Osteoblast (primary cell): ENCODE measurements at places on chromosomes 7 and 10.

- no peak for DNase-seq
Measured at GRCh38 chr10:97686301-97686961, 610 bp downstream of the AVPI1 start.

GRCh38 chr10:8273749-8274148 lies 219.3 kb downstream of the GATA3 start:
- no peak for DNase-seq

- no peak for DNase-seq
Measured at GRCh38 chr7:101591504-101591903, 37.6 kb downstream of the MYL10 start.

- DNase-seq, result no peak
Measured at GRCh38 chr10:70362328-70362727, 20.1 kb downstream of the LRRC20 start.

DNA sequence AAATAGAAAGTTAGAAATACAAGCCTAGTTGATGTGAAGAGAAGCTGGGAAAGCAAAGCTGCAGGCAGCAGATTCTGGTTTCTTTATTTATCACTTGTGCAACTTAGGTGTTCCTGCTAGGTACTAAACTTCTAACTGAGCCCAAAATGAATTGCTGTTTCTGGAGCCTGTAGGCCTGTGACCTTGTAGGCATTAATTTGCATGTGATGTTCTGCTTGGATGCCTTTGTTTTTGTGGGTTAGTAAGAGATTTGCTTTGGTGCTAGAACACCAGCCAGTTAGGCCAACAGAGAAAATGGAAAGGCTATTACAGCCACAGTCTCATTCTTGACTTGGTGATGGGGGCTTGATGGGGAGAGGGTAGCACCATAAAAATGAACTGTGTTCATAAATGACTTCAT lies 370.7 kb downstream of the PPP1R3A start:
- no peak for DNase-seq

- peak; percentile 35 for DNase-seq
Measured at GRCh38 chr10:14022954-14023672, 307.6 kb downstream of the FRMD4A start.

GRCh38 chr10:86375204-86375603 lies 8.6 kb upstream of the GRID1 start:
- peak; percentile 78 for DNase-seq

DNA sequence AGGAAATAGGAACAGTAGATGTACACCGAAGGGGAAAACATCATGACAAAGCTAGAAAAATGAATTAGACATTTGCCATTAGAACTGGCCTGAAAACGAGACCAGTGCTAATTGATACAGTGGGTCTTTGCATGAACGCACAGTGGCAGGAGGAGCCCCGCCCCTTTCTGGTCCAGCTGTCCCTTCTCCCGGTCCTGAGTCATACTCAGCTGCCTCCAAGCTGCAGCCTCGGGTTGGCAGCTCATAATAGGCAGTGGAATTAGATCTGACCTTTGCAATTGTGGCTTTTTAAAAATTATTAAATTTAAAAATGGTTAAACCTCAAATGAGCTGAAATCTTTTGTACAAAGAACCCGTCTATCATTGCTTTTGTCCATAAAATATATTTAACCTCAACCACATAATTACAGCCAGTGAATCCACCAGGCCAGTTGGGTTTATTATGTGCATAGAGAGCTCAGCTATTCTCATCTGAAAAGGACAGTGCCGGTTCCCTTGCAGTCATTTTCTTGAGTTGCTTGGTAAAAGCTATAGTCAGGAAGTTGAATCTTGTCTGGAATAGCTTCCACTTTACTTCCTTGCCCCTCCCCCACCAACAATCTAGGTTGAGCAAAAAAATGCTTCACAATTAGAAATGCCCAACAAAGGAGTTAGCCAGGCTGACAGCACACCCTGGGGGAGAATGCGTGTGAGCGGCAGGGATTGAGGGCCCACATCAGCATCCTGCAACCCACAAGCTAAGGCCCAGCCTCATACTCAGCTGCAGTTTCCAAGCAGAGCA lies 147.1 kb downstream of the BUB3 start:
- peak; percentile 92 for DNase-seq

DNA sequence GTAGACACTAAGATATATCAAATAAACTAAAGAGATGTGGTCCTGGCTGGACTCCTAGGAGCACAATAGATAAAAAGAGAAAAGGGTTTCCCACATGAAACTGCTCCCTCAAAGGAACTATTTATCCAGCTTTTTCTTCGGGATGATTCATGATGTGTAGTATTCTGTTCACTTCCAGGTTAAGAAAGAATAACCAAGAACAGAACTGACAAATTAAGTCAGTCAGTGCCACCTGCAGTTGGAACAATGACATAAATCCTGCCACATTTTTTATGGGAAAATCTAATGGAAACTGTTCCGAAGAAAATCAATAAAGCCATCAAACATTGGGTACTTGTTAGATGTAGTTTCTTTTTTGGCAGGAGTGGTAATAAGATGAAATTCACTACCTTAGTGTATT lies 87.1 kb downstream of the POLR1F start:
- DNase-seq, result peak; percentile 0

DNA sequence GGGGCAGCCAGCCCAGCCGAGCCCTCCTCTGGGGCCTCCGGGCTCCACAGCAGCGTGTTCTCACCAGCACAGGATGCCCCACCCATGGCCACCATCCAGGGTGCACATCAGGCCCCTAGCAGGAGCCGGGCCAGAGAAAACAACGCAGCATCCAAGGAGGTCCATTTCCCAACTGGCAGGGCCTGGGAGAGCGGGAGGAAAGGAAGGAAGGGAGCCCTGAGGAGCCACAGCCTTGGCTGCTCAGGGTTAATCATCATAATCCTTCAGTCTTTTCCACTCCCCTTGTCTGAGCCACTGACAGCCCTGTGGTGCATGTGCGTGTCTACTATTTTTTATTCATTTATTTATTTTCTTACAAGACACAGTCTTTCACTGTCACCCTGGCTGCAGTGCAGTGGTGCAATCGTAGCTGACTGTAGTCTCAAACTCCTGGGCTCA lies 3.6 kb downstream of the PLAC9 start:
- DNase-seq, result peak; percentile 92

GRCh38 chr7:80145780-80146422 lies 11.3 kb downstream of the GNAI1 start:
- DNase-seq, result no peak

GRCh38 chr7:132255898-132256297 lies 320.4 kb downstream of the PLXNA4 start:
- no peak for DNase-seq

DNA sequence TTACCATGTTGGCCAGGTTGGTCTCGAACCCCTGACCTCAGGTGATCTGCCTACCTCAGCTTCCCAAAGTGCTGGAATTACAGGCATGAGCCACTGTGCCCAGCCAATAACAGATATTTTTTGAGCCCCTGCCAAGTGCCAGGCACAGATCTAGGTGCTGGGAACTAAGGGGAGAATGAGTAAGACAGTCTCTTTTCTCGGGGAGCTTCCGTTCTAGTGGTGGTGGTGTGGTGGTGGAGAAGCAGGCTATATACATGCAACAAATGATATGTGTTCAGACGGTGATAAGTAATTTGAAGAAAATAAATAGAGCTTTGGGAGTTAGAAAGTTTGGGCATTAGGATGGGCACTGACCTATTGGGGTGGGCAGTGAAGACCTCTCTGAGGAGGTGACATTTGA lies 76.7 kb upstream of the VKORC1L1 start:
- no peak for DNase-seq

- peak; percentile 93 for DNase-seq
Measured at GRCh38 chr7:102875700-102876295, 37.0 kb upstream of the LRRC17 start.

DNA sequence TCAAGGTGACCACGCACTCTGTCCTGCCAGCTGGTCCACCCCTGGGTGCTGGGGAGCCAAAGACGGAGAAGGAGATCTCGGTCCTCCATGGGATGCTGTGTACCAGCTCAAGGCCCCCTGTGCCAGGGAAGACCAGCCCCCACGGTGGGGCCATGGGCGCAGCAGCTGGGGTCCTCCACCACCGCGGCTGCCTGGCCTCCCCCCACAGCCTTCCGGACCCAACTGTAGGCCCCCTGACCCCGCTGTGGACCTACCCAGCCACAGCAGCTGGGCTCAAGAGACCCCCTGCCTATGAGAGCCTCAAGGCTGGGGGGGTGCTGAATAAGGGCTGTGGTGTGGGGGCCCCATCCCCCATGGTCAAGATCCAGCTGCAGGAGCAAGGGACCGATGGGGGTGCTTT lies 5.4 kb downstream of the NYAP1 start:
- DNase-seq, result peak; percentile 54

GRCh38 chr7:151013733-151014497 lies 10.4 kb downstream of the ATG9B start:
- DNase-seq, result peak; percentile 97

DNA sequence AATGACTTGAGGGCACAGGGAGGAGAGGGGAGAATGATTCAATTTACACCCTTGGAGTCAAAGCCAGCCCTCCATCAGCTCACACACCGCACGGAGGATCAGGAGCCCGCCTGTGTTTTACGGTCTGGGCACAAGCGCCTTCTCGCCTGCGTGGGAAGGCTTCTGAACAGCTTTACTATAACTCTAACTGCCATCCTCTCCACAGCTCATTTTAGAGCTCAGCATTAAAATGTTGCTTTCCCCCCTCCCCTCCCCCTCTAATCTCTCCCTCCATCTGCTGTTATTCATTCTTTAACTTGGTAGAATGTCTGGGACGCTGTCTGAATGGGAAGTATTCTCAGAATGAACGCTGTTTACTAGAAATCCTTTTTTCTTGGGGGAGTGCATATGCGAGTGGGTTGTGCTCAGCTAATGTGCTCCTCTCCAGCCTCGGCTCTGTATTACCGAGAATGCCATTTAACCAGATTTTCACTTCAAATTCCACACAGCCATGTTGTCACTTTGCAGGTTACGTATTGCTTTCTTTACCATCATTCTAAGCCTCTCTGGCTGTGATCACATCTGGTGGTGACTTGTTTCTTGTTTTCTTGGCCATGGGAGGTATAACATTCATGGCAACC lies 140.1 kb downstream of the GFRA1 start:
- no peak for DNase-seq

DNA sequence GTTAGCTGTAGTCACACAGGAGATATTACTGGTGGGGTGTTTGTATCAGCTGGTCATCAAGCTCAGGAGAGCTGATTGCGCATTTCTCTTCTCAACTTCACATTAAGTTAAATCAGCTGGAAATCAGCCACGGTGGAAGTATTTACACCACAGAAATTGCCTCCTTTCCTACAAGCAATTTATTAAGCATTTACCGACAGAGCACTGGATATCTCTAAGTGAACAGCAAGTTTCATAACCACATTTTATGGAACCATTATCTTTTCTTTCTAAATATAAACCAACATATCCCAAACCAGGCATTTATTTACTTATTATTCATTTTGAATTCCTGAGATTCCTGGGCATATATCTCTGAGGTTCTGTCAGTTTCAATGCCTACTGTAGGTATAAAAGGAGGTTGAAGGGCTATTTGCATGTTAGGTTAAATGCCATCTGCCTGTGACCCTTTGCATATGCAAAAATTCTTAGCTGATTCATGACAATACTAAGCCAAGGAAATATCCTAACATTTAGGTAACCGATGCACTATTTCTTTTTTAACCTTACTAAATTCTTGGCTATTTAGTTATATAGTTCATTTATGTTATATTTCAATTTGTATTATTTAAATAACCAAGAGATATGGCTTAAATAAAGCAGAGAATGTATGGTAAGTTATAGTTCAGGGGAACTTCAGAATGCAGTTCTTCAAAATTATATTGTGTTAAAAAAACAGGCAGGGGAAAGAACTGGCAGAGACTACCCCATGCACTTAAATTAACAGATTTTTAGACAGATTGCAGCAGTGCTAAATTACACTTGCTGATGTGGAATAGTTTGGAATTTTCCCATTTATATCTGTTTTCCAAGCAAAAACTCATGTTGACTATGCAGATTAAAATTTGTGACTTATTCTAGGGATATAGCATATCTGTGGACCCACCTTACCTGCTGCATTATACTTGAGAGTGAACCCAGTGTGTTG lies 56.8 kb downstream of the DYNC1I1 start:
- DNase-seq, result no peak

DNA sequence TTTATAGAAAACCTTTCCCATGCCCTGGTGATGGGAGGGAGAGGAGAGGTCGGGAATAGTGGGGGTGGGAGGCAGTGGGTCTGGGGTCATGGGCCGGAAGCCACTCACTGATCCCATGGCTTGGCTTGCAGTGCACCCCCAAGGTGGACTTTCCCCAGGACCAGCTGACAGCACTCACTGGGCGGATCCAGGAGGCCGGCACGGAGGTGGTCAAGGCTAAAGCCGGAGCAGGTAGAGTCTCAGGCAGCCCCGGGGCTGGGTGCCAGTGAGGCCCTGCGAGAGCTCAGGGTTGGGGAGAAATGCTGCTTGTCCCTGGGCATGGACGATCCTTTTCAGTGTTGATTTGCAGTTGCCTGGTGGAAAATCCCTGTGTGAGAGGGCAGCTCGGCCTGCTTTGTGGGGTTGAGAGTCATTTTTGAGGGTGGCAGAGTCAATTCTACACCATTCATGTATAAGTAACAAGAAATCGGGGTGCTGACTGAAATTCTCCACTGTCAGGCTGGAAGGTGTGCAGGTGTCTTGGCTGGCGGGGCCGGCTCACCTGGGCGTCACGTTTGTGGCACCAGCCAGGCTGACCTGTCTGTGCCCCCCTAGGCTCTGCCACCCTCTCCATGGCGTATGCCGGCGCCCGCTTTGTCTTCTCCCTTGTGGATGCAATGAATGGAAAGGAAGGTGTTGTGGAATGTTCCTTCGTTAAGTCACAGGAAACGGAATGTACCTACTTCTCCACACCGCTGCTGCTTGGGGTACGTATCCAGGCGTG lies 16.5 kb downstream of the MDH2 start:
- DNase-seq, result peak; percentile 37

GRCh38 chr10:110303681-110304080 lies 1.0 kb downstream of the SMNDC1 start:
- no peak for DNase-seq

GRCh38 chr10:85767891-85768290 lies 598.7 kb downstream of the GRID1 start:
- DNase-seq, result no peak

GRCh38 chr7:96178581-96178980 lies 143.3 kb downstream of the SLC25A13 start:
- DNase-seq, result no peak

- no peak for DNase-seq
Measured at GRCh38 chr7:134016223-134016941, 110.8 kb upstream of the LRGUK start.

DNA sequence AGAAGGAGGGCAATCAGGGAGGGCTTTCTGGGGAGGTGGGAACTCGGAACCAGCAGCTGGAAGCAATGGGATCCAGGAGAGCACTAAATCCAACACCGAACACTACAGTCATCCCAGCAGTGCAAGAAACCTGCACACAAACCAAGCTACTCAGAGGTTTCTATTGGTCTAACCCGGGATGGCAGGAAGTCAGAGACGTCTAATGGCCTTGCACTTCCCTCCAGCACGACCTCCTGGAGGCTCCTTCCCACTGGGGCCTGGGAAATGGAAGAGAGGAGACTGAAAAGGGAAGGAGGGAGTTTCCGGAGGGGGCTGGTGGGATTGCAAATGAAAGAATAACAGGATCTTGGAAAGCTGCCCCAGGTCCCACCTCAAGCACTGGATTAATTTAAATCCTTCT lies 56.3 kb downstream of the TEX36 start:
- no peak for DNase-seq
